Right renal pelvis (tissue), 4 donors: ENCODE measurements at places on chromosomes 1 and 21. TPM values are rescaled to one million over a fixed set of nuclear protein-coding genes. Genes with fewer than 3 reads are reported as not detected.

The LCA5L gene
- 7.8 TPM for polyA plus RNA-seq

The SAMD13 gene
- 6.0 TPM for polyA plus RNA-seq

The LHX8 gene
- not detected for polyA plus RNA-seq

The SPRR2E gene
- polyA plus RNA-seq, result not detected

The CFAP74 gene
- 0.29 TPM for polyA plus RNA-seq

The PAX7 gene
- not detected for polyA plus RNA-seq

DNA sequence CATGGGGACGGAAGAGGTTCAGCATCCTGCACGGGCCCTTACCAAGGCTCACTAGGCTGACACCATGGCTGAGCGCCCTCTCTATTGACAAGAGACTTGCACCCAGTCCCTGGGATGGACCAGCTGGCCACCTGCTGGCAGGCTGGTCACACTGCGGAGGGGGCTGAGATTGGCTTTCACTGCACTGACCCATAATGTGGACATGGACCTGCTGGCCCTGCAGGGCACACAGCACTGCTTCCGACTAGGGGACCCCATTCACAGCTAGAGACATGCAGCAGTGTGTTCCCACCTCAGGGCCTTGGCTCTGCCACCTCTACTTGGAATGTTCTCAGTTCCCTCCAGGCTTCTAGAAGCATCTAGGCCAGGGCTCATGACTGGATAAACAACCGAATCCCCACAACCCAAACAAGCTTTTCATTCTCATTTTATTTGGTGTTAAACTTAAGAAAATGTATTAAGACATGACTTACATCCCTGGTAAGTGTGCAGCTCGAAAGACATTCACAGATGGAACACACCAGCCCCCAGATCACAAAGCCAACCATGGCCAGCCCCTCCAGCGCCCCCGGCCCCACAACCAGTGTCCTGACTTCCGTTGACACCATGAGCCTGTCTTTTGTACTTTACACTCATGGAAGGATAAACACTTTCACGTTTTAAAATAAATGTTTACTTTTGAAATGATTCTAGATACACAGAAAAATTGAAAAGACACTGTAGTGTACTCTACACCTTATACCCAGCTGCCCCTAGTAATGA is 9.3 kb upstream of the SRARP start:
- no peak for DNase-seq

- no peak for DNase-seq
Measured at GRCh38 chr1:210428696-210429095, 100.0 kb downstream of the HHAT start.

- DNase-seq, result no peak
Measured at GRCh38 chr1:147745271-147745670, 15.1 kb downstream of the GJA5 start.

DNA sequence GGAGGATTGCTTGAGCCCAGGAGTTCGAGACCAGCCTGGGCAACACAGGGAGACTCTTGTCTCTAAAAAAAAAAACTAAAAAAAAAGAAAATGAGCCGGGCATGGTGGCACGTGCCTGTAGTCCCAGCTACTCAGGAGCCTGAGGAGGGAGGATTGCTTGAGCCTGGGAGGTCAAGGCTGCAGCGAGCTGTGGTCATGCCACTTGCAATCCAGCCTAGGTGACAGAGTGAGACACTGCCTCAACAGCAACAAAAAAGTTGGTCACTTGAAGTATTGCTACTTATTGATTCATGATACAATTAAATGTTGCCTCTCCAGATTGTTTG is 57.9 kb upstream of the CXADR start:
- DNase-seq, result no peak

- no peak for DNase-seq
Measured at GRCh38 chr1:198167436-198167934, 10.7 kb downstream of the NEK7 start.

DNA sequence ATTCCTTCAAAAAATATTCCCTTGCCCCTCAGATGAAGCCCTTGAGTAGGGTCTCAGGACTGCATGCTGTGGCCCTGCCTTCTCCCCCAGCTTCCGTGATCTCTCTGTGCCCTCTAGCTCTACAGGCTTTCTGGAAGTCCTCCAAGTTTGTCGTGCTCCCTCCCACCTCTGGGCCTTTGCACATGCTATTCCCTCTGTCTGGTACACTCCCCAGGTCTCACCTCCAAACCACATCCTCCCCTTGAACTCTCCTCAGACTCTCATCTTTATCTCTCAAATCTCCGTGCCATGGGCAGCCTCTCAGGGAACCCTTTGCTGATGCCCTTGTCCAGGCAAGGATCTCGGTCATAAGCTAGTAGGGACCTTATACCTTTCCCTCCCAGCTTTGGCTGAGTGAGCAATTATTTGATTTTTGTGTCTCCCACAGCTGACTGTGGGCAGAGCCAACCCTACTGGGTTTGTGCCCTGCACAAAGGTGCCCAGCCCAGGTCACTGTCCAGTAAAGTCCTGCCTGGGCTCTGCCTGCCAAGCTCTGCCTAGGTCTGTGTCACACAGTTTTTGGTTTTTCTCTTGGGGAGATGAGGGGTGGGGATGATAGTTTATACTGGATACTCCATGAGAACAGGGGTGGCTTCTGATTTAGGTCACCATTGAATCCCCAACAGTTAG is 188.1 kb downstream of the ZNF281 start:
- no peak for DNase-seq

DNA sequence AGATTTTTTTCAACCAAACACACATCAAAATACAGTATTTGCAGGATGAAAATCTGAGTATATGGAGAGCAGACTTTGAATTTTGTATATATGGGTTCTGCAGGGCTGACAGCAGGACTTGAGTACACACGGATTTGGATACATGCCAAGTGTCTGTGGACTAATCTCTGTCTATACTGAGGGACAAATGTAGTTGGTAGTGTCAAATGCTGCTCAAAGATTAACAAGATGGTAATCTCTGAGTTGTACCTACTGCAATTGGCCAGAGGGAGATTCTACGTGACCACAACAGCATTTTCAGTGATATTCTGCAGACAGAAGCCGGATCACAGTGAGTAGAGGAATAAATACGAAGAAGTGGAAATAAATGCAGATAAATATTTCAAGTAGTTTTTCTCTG is 43.4 kb downstream of the SHCBP1L start:
- no peak for DNase-seq
